Activated naive CD4-positive, alpha-beta T cell treated with anti-CD3 and anti-CD28 coated beads, Interleukin-2, amount 50 U/mL, for 72 hours (primary cell): ENCODE measurements at places on chromosomes 1 and 21.
A peak's percentile ranks its signal among the peaks of the same experiment; 100 is the strongest.

- DNase-seq = no peak
These were observed 54.8 kb downstream of the SSX2IP start for GRCh38 chr1:84635429-84635828.

GRCh38 chr1:56671085-56671484, 26.0 kb downstream of the PRKAA2 start:
- DNase-seq = no peak

DNA sequence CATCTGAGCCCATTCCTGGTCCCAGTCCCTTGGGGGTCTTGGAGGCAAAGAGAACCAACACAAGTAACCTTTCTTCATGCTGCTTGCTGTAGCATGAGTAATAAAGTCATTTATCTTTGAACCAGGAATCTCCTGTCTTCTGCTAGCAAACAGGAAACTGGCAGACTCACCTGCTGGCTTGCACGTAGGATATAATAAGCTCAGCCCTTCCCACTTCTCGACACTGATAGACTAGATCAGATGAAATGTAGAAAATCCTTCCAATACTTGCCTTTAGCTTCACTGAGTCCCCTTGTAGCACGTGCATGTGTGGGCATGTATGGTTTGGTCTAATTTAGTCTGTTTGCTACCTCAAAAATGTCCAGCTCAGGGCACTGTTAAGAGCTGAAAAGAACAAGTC, 6.5 kb upstream of the TFF2 start:
- DNase-seq = no peak

GRCh38 chr1:47388891-47389238, 27.2 kb upstream of the FOXE3 start:
- no peak for DNase-seq

GRCh38 chr1:55420929-55421716, 206.0 kb upstream of the USP24 start:
- no peak for DNase-seq

- DNase-seq = no peak
These were observed 796 bp upstream of the RBM8A start for GRCh38 chr1:145927916-145928643.

DNA sequence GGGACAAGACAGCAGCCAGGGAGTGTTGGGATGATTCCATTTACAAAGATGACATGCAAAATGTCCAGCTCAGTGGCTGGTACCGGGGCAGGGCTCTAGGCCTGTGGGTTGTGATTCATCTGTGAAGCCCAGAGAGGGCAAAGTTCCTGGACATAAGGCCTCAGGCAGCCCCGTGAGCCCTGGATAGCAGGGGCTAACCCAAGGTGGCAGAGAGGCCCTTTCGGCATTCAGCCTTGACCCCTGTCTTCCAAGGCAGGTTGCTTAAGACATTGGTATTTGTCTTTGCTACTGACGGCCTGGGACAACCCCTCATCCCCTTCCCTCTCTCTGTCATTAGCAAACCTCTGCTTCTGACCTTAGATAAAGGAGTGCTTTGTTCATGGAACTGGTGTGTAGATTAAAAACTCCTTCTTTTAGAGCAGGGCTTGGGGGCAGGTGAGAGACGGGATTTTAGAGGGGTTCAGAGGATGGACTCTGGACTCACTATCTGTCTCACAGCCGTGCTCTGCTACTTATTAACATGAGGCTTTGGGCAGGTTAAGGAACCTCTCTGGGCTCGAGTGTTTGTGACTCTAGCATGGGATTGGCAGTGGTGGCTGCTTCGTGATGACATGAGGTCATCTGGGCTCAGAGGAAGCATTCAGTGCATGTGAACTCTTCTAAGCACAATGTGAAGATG, 36.3 kb downstream of the TMEM51 start:
- no peak for DNase-seq

DNA sequence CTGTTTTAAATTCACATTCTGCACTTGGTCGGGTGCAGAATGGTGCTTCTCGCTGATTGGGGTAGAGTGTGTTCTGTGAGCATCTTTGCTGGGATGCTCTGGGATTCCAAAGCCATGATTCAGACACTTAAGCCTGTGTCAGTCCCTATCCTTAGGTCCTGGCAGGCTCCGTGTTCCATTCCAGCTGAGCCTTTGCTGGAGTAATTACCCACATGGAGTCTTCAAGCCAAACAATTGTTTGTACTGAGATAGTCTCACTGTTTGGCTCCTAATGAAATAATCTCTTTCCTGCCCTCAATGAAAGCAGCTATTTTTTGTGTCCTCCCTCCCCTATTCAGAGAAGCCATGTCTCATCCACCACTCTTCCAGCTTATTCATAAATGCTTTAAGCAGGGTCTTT, 18.7 kb downstream of the SMAP2 start:
- DNase-seq = no peak

DNA sequence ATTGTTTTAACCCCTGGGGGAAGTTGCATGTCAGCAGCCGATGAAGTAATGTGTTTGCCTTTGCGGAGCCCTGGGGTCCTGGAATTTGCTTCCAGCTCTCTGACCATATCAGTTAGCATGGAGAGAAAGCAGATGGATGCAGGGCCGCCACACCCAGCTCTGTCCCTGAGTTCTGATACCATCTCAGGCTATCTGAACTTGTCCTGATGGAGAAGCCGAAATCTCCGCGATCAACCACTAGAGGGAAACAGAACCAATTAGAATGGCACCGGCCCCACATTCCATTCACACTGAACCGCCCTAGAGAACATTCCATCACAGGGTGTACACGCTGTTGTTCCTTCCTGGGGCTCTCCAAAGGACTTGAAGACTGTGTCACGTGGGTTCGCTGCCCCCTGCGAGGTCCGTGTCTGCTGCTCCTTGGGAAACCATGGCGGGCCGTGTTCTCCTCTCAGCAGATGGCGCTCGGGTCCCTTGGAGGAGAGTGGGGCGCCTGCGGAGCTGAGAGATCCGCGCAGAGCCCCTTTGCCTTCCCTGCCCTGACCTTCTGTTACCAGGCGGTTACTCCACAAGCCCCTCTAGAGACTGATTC, 75.4 kb downstream of the ABCA4 start:
- DNase-seq = no peak

- DNase-seq = peak; percentile 72
These were observed 5.2 kb upstream of the SH2D2A start for GRCh38 chr1:156821801-156822200.

DNA sequence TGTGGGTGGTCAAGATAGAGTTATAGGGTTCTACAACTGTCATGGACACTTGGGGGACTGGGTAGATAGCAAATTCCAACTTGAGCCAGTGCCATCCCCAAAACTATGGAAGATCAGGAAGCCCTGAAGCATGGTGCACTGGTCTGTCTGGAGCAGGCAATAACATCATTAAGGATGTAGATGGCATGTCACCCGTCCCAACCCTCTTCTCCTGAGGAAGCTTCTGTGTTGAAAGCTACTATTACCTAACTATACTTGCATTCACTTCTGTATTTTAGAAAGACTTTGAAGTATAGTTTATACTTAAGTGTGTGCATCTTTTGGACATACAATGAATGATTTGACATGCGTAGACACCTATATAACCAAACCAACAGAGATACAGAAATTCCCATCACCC, 32.9 kb downstream of the RABIF start:
- DNase-seq = no peak

- DNase-seq = no peak
These were observed 100.3 kb downstream of the ARHGEF10L start for GRCh38 chr1:17639703-17640340.

DNA sequence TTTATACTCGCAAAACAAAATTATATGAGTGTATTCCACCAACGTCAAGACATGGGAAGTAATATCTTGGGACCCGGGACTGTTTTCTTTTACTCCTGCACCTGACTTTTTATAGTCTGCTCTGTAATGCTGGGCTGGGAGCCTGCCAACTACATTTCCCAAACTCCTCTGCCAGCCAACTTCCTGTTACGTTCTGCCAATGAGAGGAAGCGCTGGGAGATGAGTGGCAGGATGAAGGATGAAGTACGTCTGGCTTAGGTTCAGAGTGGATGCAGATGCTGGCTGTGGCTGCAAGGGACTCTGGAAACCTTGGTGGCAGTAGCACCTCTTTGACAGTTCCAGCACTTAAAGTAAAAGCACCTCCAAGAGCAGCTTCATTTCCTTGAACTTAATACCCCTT, 59.6 kb downstream of the USP24 start:
- DNase-seq = no peak

- no peak for DNase-seq
These were observed 8.1 kb upstream of the CITED4 start for GRCh38 chr1:40870135-40870728.

GRCh38 chr1:55275151-55275748, 60.1 kb upstream of the USP24 start:
- no peak for DNase-seq

DNA sequence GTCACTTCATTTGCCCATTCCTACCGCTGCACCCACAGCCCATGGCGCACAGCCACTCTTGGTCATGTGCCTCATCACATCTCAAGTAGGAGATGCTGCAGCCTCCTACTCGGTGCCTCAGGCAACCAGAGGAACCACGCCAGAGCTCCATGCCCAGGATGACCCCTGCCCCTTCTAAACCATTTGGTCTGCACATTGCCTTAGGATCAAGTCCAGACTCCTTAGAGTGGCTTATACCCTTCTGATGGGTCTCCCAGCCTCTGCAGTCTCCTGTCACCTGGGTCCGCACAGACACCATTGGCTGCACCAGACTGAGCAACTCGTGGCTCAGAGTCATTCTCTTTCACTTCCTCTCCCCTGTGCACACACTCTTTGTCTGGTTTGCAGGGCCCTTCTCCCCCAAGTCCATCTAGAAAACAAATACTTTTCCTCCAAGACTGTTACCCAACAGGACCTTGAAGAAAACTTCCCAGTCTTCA, 2.2 kb upstream of the ADORA3 start:
- no peak for DNase-seq

DNA sequence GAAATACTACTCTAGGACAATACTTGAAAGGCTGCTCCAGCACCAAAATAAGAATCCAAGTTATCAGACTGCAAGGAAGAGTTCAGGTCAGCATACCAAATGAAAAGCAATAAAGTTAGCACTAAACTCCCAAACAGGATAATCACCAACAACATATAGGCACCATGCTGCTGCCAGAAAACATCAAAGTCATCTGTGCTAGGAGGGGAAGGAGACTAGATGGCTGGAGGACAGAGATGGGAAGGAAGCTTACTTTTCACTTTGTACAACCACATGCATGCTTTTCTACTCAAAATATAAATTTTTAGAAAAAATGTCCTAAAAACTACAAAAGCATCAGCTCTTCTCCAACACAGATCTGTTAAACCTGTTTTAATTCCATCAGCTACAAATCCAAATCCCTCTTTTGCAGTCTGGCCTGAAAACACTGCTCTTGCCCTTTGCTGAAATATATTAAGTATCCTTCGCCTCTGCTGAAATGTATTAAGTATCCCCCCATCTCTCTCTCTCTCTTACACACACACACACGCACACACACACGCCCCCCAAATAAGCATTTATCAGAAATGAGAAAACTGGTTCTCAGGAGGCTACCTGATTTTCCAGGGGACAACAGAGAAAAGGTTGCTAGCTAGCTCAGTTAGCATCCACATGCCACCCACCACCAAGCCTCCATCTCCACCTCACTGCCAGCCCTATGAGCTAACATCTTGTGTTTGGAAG, 1.5 kb downstream of the GATAD2B start:
- DNase-seq = no peak

GRCh38 chr1:212002536-212002935, 32.8 kb downstream of the INTS7 start:
- DNase-seq = no peak

DNA sequence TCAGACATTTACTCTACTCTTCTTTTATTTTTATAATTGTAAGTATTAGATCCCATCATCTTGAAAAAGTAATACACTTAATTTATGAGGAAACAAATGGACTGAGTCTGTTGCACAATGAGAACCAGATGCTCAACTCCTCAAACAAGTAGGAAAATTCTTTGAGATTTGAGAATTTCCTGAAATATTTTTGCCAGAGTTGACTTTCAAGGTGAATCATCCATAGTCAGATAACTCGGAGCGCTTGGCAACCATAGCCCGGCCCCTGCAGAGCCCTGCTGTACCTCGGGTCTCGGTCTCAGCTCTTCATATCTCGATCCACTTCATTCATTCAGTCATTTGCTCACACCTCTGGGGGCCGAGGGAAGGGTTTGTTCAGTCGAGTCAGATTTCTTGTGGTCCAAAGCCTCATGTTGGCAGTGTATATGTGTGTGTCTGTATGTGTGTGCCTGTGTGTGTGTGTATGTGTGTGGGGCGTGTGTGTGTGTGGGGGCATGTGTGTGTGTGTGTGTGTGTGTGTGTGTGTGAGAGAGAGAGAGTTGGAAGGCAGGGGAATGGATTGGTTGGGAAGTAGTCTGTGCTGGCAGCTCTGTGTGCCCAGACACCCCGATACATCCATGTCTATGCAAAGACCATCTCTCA, 18.1 kb upstream of the PCP4 start:
- no peak for DNase-seq

GRCh38 chr21:44812640-44813039, 5.2 kb downstream of the SUMO3 start:
- no peak for DNase-seq

DNA sequence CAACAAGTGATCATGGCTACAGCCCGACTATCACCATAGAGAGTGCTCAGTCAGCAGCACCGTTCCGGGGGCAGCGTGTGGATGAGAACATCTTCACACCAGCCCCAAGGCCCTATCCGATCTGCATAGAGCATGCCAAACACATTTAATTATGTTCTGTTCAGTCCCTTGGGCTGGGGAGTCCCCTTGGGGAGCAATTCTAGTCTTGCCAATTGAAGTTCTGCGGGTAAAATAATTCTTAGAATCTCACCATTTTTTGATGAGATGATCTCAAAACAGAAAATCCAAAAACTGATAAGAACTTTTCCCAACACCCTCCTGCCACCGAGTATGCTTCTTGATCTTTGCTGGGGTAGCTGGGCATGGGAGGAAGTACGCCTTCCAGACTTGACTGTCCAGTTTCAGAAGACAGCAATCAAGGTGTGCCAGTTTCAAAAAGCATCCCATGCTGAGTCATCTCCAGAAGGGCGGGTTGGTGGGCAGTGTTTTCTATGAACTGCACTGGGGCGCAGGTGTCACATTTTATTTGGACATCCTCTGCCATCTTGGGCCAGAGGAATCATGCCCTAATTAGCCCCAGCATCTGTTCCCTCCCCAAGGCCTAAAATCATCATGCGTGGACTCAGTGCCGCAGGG, 20.8 kb upstream of the PTPRF start:
- DNase-seq = no peak

- DNase-seq = no peak
These were observed 80.3 kb upstream of the PTBP2 start for GRCh38 chr1:96641282-96641681.

GRCh38 chr1:156700736-156701531, 4.4 kb downstream of the CRABP2 start:
- no peak for DNase-seq

DNA sequence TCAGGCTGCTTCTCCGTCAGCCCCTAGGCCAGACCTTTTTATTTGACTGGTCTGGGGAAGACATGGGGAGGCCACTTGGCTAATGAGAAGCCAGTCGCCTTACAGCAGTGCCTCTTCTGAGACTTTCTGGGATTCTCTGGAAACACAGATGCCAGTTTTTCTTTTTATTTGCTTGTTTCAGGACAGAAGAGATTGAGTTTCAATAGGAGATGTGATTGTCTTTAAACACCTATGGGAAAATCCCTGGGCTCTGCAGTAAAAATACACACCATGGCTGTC, 15.4 kb upstream of the BTG2 start:
- no peak for DNase-seq

GRCh38 chr1:154557939-154558719, at the start of gene UBE2Q1:
TSS of gene UBE2Q1 (minus strand) at chr1:154558662. CDS start at chr1:154558553, 109 bp downstream.
- peak; percentile 39 for DNase-seq

- DNase-seq = no peak
These were observed 315.4 kb downstream of the ADGRL2 start for GRCh38 chr1:82116105-82116504.
